ENCODE measurements at places on chromosomes 7 and 10. TPM values are rescaled to one million over a fixed set of nuclear protein-coding genes. Genes with fewer than 3 reads are reported as not detected.

GRCh38 chr7:37349979-37350590, 98.6 kb downstream of the ELMO1 start:
- DNase-seq: no peak

- DNase-seq: no peak
Measured at GRCh38 chr7:105816954-105817615, 59.3 kb downstream of the ATXN7L1 start.

- DNase-seq: no peak
Measured at GRCh38 chr7:151551820-151552219, 32.1 kb upstream of the RHEB start.

DNA sequence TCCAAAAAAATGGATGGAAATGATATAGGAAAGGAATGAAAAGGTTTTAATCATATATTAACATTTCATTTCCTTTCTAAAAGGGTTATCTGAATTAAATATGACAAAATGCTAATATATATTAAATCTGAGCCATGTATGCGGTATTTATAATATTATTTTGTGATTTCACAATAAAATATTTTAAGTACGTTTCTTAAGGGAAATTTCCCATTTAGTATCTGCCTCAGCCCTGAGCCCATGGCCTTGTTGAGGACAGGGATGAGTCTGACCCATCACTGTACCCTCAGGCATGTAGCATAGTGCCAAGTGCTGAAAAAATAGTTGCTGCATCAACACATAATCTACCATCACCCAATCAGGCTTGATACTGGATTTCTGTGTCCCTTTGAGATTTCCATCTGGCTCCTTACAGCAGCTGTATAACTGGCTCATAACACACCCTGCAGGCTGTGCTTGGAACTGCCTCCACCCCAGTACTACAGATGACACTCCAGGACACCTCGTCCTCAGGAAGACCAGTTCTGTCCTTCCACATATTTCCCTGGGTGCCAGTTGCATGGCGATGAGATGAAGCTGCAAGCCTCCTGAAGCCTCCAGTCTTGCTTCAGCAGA, 59.4 kb upstream of the ASAH2 start:
- no peak for DNase-seq

- DNase-seq: no peak
Measured at GRCh38 chr10:71245420-71246325, 33.3 kb downstream of the UNC5B start.

Gene ASAH2
- total RNA-seq: 0.04 TPM

Gene WDR86
- not detected for total RNA-seq

DNA sequence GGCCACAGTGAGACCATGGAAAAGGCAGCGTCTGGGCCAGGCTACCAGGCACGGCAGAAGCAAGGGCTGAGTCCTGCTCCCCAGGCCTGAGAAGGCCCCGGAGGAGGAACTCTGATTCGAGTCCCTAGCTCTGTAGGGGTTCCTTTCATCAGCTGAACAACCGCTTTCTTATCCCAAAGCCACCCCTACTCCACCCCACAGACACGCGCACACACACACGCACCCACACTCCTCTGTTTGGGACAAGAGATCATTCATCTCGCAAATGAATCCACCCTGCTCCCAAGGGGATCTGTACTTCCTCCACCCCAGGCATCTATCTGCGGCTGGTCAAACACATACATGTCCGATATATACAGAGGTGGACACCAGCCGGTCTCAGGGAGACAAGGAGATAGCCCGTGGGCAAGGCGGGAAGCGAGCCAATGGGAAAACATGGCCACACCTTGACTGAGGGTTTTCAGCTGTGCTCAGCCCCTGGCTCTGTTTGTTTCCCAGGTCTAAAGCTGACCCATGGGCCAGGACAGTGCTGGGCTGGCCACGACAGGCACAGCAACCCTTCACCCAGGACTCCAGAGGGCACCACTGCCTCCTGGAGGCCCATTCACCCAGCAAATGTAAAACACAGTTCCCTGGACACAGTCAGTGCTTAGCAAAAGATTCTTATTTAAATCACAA, 7.3 kb downstream of the ZCCHC24 start:
- DNase-seq: peak; percentile 87

Gene CFAP43
- 0.25 TPM for total RNA-seq

DNA sequence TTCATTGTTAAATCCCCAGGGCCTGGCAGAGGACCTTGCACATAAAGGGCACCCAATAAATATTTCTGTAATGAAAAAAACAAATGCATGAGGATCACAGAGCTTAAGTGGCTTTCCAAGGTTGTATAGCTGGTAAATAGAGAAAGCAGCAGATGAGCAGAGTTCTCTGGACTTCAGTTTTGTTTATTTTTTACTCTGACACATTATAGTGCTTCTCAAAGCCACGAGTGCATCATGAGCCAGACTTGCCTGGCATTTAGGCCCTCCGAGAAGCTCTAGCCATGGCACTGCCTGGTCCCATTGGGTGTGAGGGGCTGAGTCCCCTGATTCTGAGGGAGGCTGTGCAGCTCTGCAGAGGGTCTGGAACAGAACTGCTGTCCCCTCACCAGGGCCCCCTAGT, 87.2 kb upstream of the ZNF32 start:
- no peak for DNase-seq

Gene AKR1C4
- not detected for total RNA-seq

- DNase-seq: no peak
Measured at GRCh38 chr7:122643250-122643649, 55.7 kb downstream of the RNF133 start.

Gene ADCK2
- 65.9 TPM for total RNA-seq

DNA sequence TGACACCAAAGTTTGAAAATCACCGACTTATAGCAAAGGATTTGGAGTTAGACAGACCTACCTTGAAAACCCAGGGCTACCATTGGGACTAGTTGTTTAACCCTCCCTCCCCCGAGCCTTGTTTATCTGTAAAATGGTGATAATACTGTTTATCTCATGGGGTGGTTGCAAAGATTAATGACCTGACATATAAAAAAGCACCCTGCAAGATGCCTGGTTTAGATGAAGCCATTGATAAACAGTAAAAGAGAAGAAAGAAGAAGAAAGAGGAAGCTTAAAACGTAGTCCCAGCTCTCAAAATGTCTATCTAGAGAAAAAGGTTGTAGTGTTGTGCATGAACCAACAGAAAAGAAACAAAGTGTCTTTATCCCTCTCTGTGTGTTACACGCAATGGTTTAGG, 145.7 kb downstream of the FGFR2 start:
- DNase-seq: no peak

DNA sequence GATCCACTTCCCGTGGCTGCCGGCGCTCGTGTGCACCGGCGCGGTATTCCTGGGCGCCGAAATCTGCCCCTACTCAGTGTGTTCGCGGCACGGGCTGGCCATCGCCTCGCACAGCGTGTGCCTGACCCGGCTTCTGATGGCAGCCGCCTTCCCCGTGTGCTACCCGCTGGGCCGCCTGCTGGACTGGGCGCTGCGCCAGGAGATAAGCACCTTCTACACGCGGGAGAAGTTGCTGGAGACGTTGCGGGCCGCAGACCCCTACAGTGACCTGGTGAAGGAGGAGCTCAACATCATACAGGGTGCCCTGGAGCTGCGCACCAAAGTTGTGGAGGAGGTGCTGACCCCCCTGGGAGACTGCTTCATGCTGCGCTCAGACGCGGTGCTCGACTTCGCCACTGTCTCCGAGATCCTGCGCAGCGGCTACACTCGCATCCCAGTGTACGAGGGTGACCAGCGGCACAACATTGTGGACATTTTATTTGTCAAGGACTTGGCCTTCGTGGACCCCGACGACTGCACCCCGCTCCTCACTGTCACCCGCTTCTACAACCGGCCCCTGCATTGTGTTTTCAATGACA, 1.3 kb downstream of the CNNM1 start:
- DNase-seq: no peak

DNA sequence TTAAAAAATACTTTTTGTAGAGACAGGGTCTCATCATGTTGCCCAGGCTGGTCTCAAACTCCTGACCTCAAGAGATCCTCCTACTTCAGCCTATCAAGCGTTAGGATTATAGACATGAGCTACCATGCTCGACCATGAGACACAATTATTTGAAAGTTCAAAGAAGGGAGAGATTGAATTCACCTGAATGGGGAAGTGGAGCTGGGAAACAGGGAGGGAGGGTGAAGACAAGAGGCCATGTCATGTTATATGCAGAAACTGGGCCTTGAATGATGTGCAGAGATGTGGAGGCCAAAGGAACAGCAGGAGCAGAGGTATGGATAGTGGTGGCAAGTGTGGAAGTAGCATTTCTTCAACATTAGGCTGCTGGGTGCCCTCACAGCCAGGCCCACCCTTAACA, 18.7 kb upstream of the CYCS start:
- no peak for DNase-seq

- DNase-seq: no peak
Measured at GRCh38 chr10:127142136-127142535, 54.3 kb downstream of the INSYN2A start.

DNA sequence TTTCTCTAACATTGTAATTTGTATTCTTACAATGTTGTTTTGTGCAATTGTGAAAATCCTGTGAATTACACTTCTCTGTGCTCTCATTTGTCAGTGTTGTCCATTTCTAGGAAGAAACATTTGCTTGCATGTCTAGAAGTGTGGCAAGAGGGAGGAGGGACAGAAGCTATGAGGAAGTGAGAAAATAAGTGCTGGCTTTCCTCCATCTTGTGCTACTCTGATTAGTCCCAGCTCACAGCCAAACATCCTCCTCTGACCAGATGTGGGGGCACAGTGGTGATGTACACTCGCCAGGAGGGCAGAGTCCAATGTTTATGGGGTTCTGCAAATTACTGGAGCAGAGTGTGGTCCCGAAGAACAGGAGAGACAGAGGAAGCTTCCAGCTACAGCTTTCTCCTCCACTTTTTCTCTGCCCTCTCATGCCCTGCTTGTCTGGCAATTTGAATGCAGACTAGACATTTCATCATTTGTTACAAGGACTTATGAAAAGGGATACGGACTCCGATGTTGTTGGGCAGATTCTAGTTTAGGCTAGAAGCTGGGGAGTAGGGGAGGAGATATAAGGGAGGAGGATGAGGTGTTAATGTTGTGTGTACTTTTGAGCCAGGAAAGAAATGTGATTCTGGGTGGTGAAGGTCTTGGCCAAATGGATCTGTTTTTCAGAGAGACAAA, 131.0 kb upstream of the C1GALT1 start:
- DNase-seq: no peak

Gene CALML5
- total RNA-seq: 6,742 TPM

DNA sequence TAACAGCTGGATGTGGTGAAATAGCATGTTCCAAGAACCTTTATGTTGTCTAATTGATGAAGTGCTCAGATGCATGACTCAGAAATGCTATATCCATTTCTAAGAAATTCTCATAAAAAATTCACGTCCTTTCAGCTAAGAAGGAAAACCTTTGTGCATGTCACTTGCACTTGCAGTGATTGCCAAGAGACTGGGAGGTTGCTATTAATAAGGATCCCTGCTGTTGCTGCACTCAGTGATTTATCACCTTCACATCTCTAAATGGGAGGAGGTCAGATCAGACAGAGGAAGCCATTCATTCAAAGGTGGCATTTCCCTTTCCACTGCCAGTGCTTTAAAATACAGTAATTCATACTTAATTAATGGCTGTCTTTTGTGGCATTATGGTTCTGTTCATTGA, 89.5 kb downstream of the THSD7A start:
- no peak for DNase-seq

Gene UPK3B
- 1.7 TPM for total RNA-seq

DNA sequence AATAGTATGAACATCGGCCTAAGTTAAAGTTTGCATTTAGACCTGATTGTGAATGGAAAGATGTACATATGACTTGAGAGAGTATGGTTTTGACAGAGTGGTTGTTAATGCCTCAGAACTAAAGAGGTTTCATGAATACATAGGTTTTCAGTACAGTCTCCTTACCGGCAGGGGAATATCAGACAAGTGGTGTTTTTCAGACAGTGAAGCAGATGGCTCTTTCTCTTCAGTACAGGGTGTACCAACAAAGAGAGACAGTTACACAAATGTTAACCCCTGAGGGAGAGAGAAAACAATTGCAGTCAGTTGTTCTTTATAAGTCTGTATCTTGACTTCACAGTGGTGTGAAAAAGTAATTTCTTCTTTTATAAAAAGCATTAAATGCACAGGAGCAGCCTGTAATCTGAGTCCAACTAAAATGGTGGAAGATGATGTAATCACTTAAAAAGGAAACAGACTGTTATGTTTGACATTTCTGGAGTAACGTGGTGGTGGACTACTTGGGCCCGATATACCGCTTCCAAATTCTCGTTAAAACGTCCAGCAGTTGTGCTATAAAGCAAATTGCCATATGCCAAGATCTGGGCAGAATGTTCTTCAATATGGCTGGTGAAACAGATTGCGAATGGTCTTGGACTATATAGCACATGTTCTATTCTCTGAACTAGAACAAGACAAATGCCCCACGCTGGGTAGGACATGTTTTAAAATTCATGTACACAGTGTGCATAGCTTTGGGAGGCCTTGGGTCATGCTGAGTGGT, 69.2 kb downstream of the SDK1 start:
- no peak for DNase-seq

DNA sequence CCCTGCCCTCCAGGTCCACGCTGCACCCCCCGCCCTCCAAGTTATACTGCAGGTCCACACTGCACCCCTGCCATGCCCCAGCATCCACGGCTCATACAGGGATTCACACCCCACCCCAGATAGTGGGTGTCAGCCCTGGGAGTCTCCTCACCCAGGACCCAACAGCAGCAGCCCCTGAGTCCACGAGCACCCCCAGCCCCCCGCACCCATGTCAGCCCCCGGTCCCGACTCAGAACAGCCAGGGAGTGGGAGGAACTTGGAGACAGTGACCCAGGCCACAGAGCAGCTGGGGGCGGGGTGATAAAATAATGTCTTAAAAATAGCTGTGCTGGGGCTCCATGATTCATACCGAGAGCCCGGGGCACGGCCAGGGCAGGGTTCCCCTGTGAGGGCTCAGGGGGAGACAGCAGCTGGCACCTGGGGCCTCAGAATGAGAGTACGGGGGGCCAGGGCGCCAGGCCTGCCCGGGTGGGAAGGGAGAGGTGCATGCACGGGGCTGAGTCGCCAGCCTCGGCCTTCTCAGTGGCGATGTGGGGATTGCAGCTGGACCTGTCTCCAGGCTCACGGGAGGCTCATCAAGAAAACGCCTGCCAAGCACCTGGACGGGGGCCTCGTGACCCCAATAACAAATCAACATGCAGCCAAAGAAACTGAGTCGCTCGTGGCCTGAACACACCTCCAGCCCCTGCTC, 29.8 kb downstream of the ADAP1 start:
- DNase-seq: no peak

Gene METTL2B
- 18.2 TPM for total RNA-seq

GRCh38 chr7:100353685-100354330, 4.1 kb upstream of the PILRB start:
- DNase-seq: no peak

Data from lower leg skin (tissue), 4 donors.